Peyer's patch (tissue), 4 donors: ENCODE measurements at places on chromosomes 4 and X. TPM values are rescaled to one million over a fixed set of nuclear protein-coding genes. Genes with fewer than 3 reads are reported as not detected.

GRCh38 chr4:20137176-20137575 lies 114.5 kb upstream of the SLIT2 start:
- H3K4me1 ChIP-seq, result no peaks in the 10 kb centered on the region
- H3K27me3 ChIP-seq, result no peaks in the 10 kb centered on the region
- no peak overlapping the region for H3K27ac ChIP-seq
- no peaks in the 10 kb centered on the region for H3K36me3 ChIP-seq
- H3K4me3 ChIP-seq, result no peak overlapping the region
- no peak for DNase-seq

DNA sequence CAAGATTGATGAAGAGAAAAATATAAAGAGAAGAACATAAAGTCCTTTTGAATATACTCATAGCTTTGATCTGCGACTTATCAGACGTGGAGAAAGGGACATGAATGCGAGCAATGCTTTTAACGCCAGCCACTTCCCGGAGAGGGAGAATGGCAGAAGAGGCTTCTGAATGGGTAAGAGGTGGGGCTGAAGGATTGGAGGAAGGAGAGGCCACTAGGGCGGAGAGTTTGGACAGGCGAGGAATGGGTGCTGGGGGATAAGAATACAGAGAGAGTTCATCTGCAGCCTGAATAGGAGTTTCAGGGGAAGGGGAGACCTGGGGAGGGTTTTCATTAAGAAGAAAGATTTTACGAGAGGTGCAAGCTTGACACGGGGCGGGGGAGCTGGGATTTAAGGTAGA lies 2534.9 kb downstream of the PCDH7 start:
- H3K4me3 ChIP-seq, result no peak overlapping the region
- no peak overlapping the region for H3K27ac ChIP-seq
- no peak for DNase-seq
- H3K4me1 ChIP-seq, result no peaks in the 10 kb centered on the region
- no peaks in the 10 kb centered on the region for H3K36me3 ChIP-seq

CRMP1 gene
- total RNA-seq, result 5.8 TPM

PNMA5 gene
- not detected for total RNA-seq

C4orf50 gene
- total RNA-seq, result 0.40 TPM

DNA sequence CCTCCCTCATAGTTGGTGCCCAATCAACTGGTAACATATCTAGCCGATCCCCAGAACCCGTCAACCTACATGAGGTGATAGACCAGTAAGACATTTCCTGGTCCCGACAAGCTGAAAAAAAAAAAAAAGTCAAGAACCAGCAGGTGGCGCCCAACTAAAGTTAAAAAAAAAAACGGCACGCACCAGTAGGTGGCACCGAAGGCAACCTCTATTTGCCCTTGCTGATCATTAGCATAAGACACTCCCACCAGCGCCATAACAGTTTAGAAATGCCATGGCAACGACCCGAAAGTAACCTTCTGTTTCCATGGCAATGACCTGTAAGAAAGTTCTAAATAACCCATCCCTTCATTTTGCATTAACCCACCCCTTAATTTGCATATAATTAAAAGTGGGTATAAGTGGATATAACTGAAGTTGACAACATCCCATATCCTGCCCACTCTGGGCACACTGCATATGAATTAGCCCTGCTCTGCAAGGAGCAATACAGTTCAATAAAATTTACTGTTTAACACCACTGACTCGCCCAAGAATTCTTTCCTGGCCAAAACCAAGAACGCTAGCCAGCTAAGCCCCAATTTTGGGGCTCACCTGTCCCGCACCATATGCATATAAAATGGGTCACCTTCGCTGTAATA lies 83.9 kb upstream of the SPANXB1 start:
- no peak overlapping the region for H3K4me3 ChIP-seq
- DNase-seq, result no peak
- H3K4me1 ChIP-seq, result no peaks in the 10 kb centered on the region
- no peaks in the 10 kb centered on the region for H3K27me3 ChIP-seq

SPCS3 gene
- 32.2 TPM for total RNA-seq

- DNase-seq, result no peak
- H3K27me3 ChIP-seq, result no peaks in the 10 kb centered on the region
- H3K4me1 ChIP-seq, result no peaks in the 10 kb centered on the region
- H3K36me3 ChIP-seq, result no peaks in the 10 kb centered on the region
- no peak overlapping the region for H3K4me3 ChIP-seq
These were observed 29.7 kb downstream of the OFD1 start for GRCh38 chrX:13764281-13764680.

DNA sequence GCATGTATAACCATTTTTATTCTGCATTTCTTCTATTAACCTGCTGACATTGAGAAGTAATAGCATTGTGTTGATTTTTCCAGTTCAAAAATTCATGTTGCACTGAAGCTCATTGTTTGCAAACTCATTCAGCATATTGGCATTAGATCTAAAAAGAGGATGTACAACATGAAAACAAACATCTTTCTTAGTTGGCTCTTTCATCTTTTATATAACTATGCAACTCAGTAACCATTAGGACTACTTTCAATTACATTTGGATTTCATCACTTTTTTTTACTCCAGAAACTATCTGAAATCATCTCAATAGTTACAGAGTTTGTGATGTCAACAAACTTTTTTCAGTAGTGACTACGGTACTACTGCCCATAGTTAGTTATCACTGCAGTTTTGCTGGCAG lies 346.0 kb upstream of the EPHA5 start:
- H3K27ac ChIP-seq, result no peak overlapping the region
- no peak overlapping the region for H3K4me3 ChIP-seq
- no peaks in the 10 kb centered on the region for H3K27me3 ChIP-seq
- H3K4me1 ChIP-seq, result no peaks in the 10 kb centered on the region

- H3K27ac ChIP-seq, result no peak overlapping the region
- H3K4me1 ChIP-seq, result no peaks in the 10 kb centered on the region
- H3K4me3 ChIP-seq, result no peak overlapping the region
- no peaks in the 10 kb centered on the region for H3K36me3 ChIP-seq
- DNase-seq, result no peak
These were observed 760.0 kb downstream of the FSTL5 start for GRCh38 chr4:161403781-161404180.

DNA sequence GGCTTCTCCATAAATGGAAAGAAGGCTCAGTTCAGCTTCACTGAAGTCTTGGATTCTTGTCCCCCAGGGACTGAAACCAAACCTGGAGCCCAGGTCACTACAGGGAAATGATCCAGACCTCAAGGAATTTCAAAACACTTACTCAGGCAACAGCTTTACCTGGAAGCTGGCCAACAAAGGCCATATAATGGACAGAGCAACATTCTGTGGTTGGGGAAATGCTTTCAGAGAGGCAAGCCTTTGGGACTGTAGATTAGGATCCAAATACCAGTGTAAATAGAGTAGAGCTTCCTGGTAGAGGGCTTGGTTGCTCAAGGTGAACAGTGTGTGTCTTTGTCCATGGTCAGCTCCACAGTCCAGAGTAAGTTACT lies 57.0 kb upstream of the PROM1 start:
- no peaks in the 10 kb centered on the region for H3K36me3 ChIP-seq
- DNase-seq, result no peak
- peak overlapping the region; percentile 79 for H3K27ac ChIP-seq
- H3K27me3 ChIP-seq, result no peaks in the 10 kb centered on the region

DNA sequence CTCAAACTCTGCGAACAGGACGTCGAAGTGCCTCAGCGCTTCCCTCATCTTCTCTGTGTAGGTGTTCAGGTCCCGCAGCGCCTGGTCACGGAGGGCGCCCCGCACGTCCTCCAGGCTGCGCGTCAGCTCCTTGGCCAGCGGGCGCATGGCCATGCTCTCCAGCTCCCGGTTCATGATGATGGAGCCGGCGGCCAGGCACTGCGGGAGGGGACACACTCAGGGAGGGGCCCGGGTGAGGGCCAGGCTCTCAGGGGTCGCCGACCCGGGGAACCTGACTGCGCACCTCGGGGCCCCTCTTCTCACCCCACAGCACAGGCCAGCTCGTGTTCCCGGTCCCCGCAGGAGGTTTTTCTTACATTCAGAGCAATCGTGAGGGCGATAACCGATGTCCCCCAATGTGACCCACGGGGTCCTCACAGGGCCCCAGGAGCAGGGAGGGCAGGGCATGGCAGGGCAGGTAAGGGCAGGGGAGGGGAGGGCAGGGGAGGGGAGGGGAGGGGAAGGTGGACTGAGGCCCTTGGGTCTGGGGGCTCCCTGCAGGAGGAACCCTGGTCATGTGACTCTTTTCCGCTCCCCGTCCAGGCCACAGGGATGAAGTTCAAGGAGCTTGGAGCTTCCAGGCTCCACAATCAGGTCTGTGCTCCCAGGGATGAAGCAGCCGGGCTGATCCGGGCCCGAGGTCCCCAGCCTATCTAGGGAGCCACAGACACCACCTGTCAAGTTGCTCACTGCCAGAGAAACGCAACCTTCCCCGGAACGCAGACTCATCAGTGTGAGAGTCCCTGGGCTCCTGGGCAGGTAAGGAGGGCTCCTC lies 77.8 kb upstream of the MXD4 start:
- no peak overlapping the region for H3K4me3 ChIP-seq
- H3K27me3 ChIP-seq, result no peaks in the 10 kb centered on the region
- H3K36me3 ChIP-seq, result no peaks in the 10 kb centered on the region
- H3K27ac ChIP-seq, result no peak overlapping the region
- H3K4me1 ChIP-seq, result no peaks in the 10 kb centered on the region

GRCh38 chr4:188439641-188440311 lies 300.5 kb downstream of the TRIML1 start:
- no peaks in the 10 kb centered on the region for H3K27me3 ChIP-seq
- no peaks in the 10 kb centered on the region for H3K36me3 ChIP-seq
- no peak overlapping the region for H3K27ac ChIP-seq
- no peaks in the 10 kb centered on the region for H3K4me1 ChIP-seq

RPA4 gene
- 3.2 TPM for total RNA-seq

DNA sequence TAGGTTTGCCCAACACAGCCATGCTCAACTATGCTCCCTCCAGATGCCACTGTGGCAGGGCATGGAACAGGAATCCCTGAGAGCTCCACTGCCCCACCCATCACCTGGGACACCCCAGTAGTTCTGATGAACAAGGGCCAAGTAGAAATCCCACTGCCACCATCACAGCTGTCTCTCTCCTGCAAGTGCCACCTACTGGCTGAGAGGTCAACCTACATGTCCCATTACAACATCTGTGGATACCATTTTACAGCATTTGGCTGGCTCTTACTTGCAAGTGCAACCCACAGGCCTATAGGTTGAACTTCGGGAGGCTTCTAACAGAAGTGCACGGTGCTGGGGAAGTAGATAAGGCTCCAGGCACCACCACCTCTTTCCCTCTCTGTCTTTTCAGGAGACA lies 142.5 kb downstream of the CXXC4 start:
- no peaks in the 10 kb centered on the region for H3K27me3 ChIP-seq
- H3K4me1 ChIP-seq, result no peaks in the 10 kb centered on the region
- no peak overlapping the region for H3K4me3 ChIP-seq

DNA sequence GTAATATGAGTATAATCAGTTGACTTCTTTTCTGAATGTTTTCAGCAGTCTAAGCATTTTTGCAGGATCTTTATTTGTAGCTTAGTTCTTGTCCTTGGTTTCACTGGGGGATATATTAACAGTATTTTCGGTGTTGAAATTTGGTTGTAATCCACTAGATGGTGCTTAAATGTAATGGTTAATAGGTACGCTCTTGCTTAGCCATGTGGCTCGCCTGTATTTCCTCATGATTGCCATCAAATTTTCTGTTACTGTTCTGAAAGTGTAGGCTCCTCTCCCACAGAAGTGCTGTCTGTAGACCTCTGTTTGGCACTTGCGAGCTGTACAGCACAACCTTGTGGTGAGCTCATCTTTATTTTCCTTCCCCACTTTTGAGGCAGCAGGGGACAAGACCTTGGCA lies 3.9 kb upstream of the FAAH2 start:
- H3K4me1 ChIP-seq, result no peaks in the 10 kb centered on the region
- no peaks in the 10 kb centered on the region for H3K27me3 ChIP-seq
- no peaks in the 10 kb centered on the region for H3K36me3 ChIP-seq
- no peak for DNase-seq
- no peak overlapping the region for H3K4me3 ChIP-seq

- H3K4me1 ChIP-seq, result no peaks in the 10 kb centered on the region
- no peak overlapping the region for H3K4me3 ChIP-seq
- no peaks in the 10 kb centered on the region for H3K36me3 ChIP-seq
- no peaks in the 10 kb centered on the region for H3K27me3 ChIP-seq
- DNase-seq, result no peak
- H3K27ac ChIP-seq, result no peak overlapping the region
These were observed 44.0 kb upstream of the ZCCHC13 start for GRCh38 chrX:74259885-74260491.

GRCh38 chr4:1584498-1584897 lies 99.6 kb downstream of the FAM53A start:
- DNase-seq, result no peak
- peaks cover 3% of the 10 kb centered on the region for H3K4me1 ChIP-seq
- H3K4me3 ChIP-seq, result no peak overlapping the region

ANK2 gene
- total RNA-seq, result 27.1 TPM

NPFFR2 gene
- not detected for total RNA-seq

SMIM31 gene
- total RNA-seq, result 6.6 TPM

DNA sequence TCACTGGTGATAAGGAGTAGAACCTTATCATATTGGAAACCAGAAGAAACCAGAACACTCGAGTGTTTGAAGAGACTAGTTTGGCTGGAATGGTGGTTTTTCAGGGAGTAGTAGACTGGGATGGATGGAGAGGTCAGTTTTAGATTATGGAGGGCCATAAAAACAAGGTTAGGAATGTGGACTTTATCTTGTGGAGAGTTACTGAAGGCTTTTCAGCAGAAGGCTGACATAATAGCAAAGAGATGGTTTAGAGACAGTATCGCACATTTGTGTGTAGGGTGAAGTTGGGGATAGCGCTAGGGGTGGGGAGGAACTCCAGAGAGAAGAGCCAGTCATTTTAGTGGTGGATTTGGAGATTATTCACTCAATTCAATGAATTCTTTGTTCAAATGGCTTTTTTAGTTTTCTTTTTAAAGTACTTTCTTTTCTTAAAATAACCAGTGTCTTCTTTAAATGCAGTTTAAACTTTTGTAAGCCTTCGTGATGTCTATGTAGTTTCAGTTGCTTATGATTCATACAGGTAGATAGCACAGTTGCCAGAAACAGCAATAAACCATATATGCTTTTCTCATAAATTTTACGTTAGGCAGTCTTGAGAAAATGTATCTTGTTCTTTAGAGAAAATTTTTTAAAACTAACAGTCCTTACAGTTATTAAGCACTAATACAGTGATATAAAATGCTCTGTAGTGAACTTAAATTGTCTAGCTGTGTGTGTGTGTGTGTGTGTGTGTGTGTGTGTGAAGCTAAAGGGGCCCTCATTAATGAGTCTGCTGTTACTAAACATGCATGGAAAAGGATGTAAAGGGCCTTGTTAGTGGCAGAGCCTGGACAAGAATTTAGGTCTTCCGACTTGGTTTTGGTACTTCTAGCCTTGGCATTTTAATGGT lies 3.8 kb downstream of the ARHGAP10 start:
- DNase-seq, result no peak
- no peak overlapping the region for H3K4me3 ChIP-seq
- no peaks in the 10 kb centered on the region for H3K27me3 ChIP-seq
- H3K27ac ChIP-seq, result no peak overlapping the region
- H3K36me3 ChIP-seq, result no peaks in the 10 kb centered on the region

DNA sequence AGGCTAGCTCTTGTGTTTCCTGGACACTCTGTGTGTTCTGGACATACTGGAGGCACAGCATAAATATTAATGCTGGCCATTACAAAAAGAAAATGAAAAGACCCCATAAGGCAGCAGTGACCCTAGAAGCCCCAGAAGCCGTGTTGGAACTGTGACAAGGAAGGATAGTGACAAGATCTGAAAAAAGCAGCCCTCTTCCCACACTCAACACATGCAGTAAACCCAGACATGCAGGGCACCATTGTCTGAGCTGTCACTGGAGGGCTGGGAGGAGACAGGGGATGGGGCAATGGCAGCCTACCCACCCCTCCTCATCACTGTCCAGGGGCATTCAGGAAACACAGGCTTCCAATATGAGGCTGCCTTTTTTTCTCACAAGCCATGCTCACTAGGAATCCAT lies 6.5 kb downstream of the TRIM2 start:
- H3K27ac ChIP-seq, result no peak overlapping the region
- no peaks in the 10 kb centered on the region for H3K36me3 ChIP-seq
- no peaks in the 10 kb centered on the region for H3K27me3 ChIP-seq
- no peak overlapping the region for H3K4me3 ChIP-seq
